Cardiac muscle cell (in vitro differentiated cells and primary cell): ENCODE measurements at places on chromosomes 6 and 20.

DNA sequence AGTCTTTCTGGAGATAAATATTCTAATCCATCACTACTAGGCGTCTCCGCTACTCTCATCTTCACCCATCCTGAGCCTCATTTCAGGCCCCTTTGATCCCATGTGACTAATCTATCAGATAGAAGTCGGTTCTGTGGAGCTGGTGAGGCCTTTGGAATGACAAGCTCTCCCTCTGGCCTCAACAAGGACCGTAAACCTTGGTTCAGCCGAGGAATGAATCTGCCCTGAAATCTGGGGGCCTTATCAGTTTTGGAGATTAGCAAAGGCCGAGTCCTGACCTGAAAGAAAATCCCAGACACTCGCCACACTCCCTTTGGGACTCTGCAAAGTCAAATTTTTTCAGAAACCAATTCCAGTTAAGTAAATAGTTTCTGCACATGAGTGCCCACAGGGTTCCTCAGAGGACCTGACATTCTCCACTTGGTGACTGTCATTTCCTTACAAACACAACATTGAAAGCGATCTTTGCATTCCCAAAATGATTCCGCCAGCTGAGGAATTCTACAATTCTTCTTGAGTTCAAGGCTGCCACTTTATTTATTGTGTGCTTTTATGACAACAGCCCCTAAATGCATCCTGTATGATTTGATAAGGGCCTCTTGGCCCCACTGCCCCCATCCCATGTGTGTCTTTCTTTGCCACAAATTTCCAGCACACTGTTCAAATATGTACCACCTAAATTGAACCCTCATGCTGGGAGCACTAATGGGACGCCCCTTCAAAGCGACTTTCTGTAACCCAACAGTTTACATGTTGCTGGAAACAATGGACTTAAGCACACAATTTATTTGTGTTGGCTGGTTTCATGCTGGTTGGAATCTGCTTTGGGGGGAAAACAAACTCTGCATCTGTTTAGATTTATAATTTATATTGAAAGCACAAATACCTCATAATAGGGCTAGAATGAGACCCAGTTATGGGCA lies 10.0 kb upstream of the RIPOR3 start:
- H3K27ac ChIP-seq = peak overlapping the region; percentile 31
- no peak overlapping the region for H3K4me3 ChIP-seq
- H3K4me1 ChIP-seq = peaks cover 5% of the 10 kb centered on the region
- no peaks in the 10 kb centered on the region for H3K36me3 ChIP-seq
- no peak for DNase-seq
- no peaks in the 10 kb centered on the region for H3K27me3 ChIP-seq

DNA sequence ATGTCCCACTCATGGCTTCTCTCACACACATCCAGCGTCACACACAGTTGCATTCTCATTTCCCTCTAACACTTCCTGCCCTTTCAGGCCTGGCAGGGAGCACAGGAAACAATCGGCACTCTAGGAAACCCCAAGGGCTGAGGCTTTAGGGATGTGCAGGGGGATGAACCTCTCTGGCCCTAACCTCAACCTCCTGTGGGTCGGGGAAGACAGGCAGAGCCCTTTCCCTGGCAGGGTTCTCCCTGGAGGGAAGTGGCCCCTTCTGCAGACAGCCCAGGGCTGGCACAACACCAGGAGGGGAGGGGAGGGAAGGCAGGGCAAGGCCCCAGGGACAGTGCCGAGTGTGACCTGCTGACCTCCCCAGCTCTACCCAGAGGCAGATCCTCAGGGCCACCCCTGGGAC lies 2.7 kb downstream of the TEAD3 start:
- peak overlapping the region; percentile 98 for H3K27ac ChIP-seq
- H3K36me3 ChIP-seq = no peaks in the 10 kb centered on the region
- peaks cover 61% of the 10 kb centered on the region for H3K4me1 ChIP-seq
- no peaks in the 10 kb centered on the region for H3K27me3 ChIP-seq
- H3K4me3 ChIP-seq = no peak overlapping the region
- DNase-seq = peak; percentile 52

- no peak overlapping the region for H3K4me3 ChIP-seq
- no peaks in the 10 kb centered on the region for H3K36me3 ChIP-seq
- H3K27ac ChIP-seq = no peak overlapping the region
- H3K4me1 ChIP-seq = peaks cover 18% of the 10 kb centered on the region
Measured at GRCh38 chr6:3650959-3651697, 100.4 kb downstream of the PXDC1 start.

DNA sequence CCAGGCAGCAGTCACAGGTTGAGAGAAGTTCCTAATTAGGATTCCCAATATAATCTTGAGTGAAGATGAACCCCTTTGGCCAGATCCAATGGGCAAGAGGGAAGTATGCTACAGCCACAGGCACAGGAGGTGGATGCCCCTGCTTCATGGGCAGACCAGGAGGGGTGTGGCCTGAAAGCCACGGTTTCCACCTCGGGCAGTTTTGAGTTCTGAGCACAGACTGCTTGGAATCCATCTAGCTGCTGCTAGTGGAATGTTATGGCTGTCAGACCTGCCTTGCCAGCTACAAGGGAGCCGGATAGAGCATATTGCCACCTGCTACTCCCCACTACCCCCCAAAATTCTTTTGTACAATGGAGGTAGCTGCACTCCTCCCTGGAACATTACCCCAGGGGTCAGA lies 672.9 kb downstream of the HACE1 start:
- no peaks in the 10 kb centered on the region for H3K36me3 ChIP-seq
- no peak for DNase-seq
- no peaks in the 10 kb centered on the region for H3K27me3 ChIP-seq
- H3K4me1 ChIP-seq = no peaks in the 10 kb centered on the region

DNA sequence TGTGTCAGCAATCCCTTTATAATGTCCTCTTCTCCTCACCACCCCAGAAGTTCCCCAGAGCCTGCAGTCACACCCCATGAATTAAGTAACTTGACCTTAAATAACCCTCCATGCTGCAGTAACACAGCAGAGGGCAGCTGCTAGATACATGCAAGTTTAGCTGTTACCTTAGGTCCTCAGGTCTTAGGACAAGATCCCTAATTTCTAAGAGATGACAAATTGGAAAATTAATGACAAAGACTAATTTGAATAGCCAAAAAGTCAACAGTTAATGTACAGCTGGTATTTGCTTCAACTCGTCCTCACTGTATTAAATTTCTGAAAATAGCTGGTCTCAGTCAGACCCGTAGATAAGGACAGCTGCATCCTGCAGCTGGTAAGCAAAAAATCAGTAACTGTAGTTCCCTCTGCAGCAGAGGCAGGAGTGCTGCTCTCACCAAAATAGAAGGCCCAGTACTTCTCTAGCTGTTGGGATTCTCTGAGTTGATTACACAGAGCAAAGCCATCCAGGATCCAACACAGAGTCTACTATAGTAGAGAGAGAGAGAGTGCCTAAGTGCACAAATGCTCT lies 62.4 kb downstream of the TNFRSF21 start:
- DNase-seq = peak; percentile 42
- no peaks in the 10 kb centered on the region for H3K27me3 ChIP-seq
- no peaks in the 10 kb centered on the region for H3K36me3 ChIP-seq
- H3K27ac ChIP-seq = peak overlapping the region; percentile 48
- H3K4me1 ChIP-seq = peaks cover 34% of the 10 kb centered on the region
- H3K4me3 ChIP-seq = no peak overlapping the region

DNA sequence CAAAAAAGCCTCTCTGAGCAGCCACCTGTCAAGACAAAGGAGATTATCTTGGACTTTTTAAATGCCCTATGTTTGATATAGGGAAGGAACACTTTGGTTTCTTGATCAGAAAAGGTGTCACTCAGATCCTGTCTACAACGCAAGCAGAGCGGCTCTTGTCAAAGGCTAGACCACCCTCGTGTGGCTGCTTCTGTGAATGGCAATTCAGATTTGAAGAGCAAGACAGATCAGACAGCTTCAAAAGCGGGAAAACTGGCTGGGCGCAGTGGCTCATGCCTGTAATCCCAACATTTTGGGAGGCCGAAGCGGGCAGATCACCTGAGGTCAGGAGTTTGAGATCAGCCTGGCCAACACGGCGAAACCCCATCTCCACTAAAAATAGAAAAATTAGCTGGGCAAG lies 10.1 kb upstream of the NXT1 start:
- H3K27ac ChIP-seq = no peak overlapping the region
- H3K36me3 ChIP-seq = no peaks in the 10 kb centered on the region
- no peaks in the 10 kb centered on the region for H3K27me3 ChIP-seq
- DNase-seq = peak; percentile 71

DNA sequence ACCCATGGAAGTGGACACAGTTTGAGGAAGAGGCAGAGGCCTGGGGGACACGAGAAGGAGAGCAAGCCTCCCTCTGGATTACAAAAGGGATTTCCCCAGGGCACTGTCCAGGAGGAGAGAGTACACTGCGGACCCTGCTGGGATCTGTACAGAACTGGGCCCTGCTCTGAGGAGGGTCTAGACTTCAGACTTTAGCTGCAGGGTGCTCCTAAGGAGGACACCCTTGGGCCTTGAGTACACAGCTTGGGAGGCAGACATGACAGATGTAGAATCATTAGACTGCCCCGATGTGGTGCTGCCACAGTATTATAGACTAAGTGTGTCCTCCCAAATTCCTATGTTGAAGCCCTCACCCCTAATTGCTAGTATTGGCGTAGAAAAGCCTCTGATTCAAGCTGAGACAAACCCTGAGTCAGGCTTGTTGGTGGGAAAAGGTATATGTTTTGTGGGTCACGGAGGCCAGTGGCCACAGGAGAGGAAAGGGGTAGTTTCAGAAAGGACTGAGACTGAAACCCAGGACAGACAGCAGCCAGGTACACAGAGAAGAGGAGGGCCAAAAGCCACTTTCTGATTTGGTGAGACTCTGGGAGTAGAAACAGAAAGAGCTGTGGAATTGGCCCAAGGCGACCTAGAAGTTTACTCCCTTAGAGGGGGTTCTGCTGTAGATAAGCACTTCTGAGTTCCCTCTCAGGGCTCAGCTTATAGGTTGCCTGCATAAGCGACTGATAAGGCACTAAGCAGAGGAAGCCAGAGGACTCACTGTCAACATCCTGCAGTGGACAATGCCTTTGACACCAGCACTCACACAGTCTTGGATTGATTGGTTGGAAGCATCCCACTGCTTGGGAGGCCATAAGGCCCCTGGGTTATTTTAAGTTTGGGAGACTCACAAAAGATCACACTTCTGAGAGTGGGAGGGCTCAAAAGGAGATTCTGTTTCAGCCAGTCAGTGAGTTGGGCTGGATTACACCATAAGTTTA lies 16.5 kb upstream of the SH3BGRL2 start:
- peaks cover 15% of the 10 kb centered on the region for H3K4me1 ChIP-seq
- H3K4me3 ChIP-seq = no peak overlapping the region
- peak overlapping the region; percentile 85 for H3K27ac ChIP-seq
- no peaks in the 10 kb centered on the region for H3K27me3 ChIP-seq
- no peaks in the 10 kb centered on the region for H3K36me3 ChIP-seq

GRCh38 chr20:10242166-10242565 lies 23.5 kb downstream of the SNAP25 start:
- no peak overlapping the region for H3K27ac ChIP-seq
- H3K36me3 ChIP-seq = no peaks in the 10 kb centered on the region
- H3K27me3 ChIP-seq = no peaks in the 10 kb centered on the region

- H3K27me3 ChIP-seq = peaks cover 5% of the 10 kb centered on the region
- no peaks in the 10 kb centered on the region for H3K4me1 ChIP-seq
- no peak overlapping the region for H3K4me3 ChIP-seq
- H3K36me3 ChIP-seq = no peaks in the 10 kb centered on the region
- H3K27ac ChIP-seq = no peak overlapping the region
- DNase-seq = no peak
Measured at GRCh38 chr20:19660808-19661378, 97.2 kb upstream of the RIN2 start.

GRCh38 chr6:169779092-169779815 lies 27.8 kb downstream of the ERMARD start:
- no peaks in the 10 kb centered on the region for H3K4me1 ChIP-seq
- H3K27me3 ChIP-seq = no peaks in the 10 kb centered on the region
- peaks cover 4% of the 10 kb centered on the region for H3K36me3 ChIP-seq
- no peak overlapping the region for H3K4me3 ChIP-seq

DNA sequence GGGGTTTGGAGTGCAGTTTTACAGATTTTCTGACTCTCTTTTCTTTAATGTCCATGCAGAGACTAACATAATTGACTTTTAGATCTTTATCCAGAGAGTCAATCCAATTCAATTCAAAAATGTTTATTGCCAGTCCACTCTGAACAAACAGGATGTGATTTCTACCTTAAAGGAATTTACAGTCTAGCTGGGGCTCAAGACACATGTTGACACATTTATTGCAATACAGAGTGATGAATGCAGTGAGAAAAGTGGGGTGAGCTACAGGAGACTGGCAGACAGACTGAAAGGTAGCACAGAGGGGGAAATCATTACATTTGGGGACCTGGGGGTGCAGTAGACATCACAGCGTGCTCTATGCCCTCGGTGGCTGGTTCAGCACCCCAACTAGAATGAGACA lies 193.9 kb downstream of the SLC24A3 start:
- no peak overlapping the region for H3K4me3 ChIP-seq
- H3K27me3 ChIP-seq = no peaks in the 10 kb centered on the region
- no peaks in the 10 kb centered on the region for H3K36me3 ChIP-seq
- DNase-seq = no peak
- no peaks in the 10 kb centered on the region for H3K4me1 ChIP-seq

- H3K36me3 ChIP-seq = peaks cover 5% of the 10 kb centered on the region
- peaks cover 8% of the 10 kb centered on the region for H3K4me1 ChIP-seq
- no peak for DNase-seq
- H3K4me3 ChIP-seq = no peak overlapping the region
- no peaks in the 10 kb centered on the region for H3K27me3 ChIP-seq
- no peak overlapping the region for H3K27ac ChIP-seq
Measured at GRCh38 chr20:34915749-34916455, 39.5 kb downstream of the ACSS2 start.

DNA sequence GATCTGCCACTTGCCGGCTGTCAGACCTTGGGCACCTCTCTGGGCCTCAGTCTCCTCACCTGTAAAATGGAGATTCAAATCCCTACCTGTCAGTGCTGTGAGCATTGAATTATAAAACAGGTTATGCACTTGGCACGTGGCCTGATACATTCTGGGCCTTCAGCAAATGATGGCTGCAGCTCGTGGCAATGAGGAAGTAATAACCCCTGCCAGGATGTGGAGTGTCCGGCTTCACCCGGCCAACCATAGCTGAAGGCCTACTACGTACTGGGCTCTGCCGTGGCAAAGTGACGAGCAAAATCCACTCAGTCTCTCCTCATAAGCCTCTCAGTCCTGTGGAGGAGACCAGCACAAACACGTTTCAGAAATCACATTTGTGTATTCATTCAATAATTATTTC lies 10.9 kb upstream of the VSTM2L start:
- H3K4me3 ChIP-seq = no peak overlapping the region
- DNase-seq = no peak
- peaks cover 5% of the 10 kb centered on the region for H3K4me1 ChIP-seq
- no peaks in the 10 kb centered on the region for H3K27me3 ChIP-seq
- H3K36me3 ChIP-seq = no peaks in the 10 kb centered on the region

DNA sequence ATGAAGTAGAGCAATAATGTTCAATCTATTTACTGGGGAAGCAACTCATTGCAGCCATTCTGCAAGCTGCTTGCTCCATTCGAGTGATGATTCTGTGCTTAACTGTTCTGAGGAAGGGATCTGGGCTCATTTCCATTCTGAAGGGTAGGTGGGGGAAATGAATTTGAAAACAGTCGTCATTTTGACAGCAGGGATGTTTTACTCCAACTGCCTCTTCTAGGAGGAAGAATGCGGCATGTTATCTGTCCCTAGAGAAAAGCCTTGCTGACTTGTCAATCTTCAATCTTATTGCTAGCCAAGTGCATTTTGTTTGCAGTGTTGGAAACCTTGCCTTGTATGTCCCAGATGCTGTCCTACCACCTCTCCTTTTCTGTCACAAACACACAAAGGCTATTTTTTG lies 105.9 kb downstream of the PRDM13 start:
- DNase-seq = no peak
- no peaks in the 10 kb centered on the region for H3K27me3 ChIP-seq
- H3K4me1 ChIP-seq = no peaks in the 10 kb centered on the region
- no peak overlapping the region for H3K4me3 ChIP-seq
- H3K27ac ChIP-seq = no peak overlapping the region
